Stimulated activated CD8-positive, alpha-beta memory T cell treated with anti-CD3 and anti-CD28 coated beads, Interleukin-15, amount 100 ng/mL, for 24 hours (primary cell): ENCODE measurements at places on chromosomes 12 and 14.

- DNase-seq: no peak
These were observed 900 bp upstream of the LRRC23 start for GRCh38 chr12:6903722-6904121.

- no peak for DNase-seq
These were observed 198.3 kb upstream of the PDZRN4 start for GRCh38 chr12:40989785-40990184.

- DNase-seq: no peak
These were observed 58.2 kb upstream of the SLC2A13 start for GRCh38 chr12:40164034-40164433.

GRCh38 chr12:5037795-5038357, 5.8 kb upstream of the KCNA5 start:
- DNase-seq: no peak

- DNase-seq: no peak
These were observed 223.6 kb upstream of the SOX5 start for GRCh38 chr12:24173067-24173466.

GRCh38 chr14:89572596-89573398, 155.8 kb upstream of the FOXN3 start:
- no peak for DNase-seq

DNA sequence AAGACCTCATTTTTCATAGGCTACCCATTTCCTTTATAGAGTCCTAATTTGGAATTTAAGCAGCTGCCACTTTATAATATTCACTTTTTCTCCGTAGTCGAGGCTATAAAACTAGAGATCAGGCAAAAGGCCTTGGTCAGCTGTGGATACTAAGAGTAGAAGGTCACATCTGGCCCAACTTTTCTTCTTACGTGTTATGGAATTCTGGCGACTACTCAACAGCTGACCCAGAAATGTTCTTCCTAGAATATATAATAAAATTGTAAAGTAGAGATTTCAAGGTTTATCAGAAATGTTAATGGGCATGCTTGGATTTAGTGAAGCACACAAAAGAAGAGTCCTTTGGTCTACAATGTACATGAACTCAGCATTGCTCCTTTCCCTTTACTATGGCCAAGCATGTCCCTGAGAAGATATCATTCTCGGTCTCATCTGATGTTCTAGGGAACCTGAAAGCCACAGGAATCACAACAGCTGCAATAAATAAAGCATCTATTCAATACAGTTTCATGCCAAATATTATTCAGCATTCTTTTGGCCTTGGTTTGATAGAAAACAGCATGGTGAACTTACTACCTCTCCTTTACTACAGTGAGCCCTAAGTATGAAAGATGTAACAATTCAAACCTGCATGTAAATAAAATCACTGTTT, 261.4 kb upstream of the NPAS3 start:
- DNase-seq: no peak

DNA sequence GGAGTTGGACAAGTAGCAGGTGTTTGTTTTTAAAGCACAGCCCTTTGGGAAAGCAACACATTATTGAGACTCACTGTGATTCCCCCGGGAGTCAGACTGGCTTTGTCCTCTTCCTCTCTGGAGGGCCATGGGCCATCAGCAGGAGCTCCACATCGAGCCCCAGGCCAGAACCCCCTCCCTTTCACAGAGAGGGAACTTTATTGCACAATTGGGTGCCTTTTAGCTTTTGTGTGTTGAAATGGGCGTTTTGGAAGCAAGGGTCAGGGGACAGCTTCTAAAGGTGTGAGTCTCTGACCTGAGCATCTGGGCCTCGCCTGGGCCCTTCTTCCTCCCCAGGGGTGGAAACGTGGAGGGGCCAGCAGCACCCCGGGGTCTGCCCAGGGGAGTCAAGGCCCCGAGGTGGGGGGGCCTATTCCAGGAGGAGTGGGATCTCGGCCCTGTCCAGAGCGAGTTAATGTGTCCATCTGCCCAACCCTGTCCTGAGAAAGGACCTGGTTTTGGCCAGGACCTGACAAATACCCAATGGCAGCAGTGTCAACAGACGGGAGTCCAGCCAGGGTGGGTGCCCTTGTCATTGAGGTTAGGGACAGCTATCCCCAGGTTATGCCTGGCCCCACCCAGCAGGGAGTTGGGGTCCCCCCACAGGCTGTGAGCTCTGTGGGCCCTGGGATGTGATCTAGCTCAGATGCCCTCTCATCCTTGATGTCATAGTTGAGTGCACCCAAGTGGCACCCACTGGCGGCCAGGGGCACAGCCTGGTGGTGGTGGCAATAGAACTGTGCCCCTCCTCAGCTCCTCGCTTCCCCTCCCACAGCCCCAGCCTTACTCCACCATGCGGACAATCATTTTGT, 37.1 kb downstream of the SLC8B1 start:
- DNase-seq: no peak

DNA sequence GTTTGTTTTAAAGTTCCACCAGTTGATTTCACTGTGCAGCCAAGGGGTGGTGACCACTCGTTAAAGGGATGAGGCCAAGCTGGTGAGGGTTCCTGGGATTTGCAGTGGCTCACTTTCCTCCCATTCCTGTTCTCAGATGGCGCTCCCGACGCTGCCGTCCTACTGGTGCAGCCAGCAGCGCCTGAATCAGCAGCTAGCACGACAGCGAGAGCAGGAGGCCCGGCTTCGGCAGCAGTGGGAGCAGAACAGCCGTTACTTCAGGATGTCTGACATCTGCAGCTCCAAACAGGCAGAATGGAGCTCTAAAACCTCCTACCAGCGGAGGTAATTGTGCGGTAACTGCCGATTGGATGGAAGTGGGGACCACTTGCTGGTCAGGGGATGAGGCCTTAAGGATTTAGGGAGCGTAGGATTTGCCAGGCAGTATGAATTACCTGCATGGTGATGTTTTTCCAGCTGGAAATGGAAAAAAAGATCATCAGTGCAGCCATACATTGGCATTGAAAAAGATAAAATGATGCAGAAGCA, 2.9 kb downstream of the TCHP start:
- no peak for DNase-seq

DNA sequence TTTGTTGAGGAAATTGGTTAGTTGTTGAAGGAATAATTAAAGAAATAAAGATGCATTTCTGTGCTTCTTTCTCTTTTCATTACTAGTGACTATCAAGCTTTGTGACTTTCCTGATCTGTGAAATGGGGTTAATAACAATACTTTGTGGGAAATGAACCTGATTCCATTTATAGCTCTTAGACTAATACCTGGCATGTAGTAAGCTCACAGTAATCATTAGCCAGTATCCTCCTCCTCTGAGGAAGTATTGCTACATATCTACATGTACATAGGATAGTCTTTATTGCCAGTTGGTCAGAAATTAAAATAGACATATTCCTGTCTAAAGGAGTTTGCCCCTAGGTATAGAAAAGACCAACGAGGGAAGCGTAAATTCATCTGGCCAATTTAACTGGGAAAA, 1.8 kb upstream of the CCDC198 start:
- no peak for DNase-seq

DNA sequence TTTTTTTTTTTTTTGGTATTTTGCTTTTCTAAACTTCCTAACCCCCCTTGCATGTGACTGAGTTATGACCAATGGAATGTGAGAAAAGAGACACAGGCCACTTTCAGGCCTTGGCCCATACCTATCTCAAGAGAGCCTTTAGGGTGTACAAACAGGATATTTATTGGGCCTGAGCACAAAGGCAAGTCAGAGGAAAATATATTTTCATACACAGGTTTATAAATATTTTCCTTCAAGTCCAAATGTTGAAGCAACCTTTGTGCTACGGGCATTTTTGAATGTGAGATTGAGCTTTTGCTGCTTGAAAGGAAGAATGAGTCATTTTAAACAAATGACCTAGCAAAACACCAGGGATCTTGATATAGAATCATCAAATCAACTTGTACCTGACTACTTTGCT, 228.6 kb upstream of the E2F7 start:
- no peak for DNase-seq

DNA sequence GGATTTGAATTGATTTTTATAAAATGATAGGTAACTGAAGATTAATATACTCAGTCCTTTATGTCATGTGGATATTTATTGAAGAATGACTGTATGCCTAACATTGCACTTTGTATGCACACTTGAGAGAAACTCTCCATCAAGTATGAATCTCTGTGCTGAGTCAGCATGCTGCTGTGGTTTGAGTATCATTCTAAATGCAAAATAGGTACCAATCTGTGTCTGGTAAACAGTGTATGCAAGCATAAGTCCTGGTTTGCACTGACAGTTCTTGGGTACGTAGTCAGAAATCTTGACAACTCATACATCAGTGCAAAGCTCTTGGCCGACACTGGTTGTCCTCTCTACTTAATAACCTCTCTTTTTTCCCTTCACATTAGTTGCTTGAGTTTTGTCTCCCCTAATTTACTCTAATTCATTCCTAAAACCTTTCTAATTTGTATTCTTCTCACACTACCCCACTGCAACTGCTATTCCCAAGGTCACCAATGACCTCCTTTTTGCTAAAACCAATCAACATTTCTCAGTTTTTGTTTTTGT, 21.8 kb downstream of the MGAT4C start:
- DNase-seq: no peak

GRCh38 chr12:5745251-5745888, 199.7 kb downstream of the ANO2 start:
- peak; percentile 12 for DNase-seq

GRCh38 chr12:87368259-87368658, 660.9 kb downstream of the C12orf50 start:
- DNase-seq: no peak

- DNase-seq: no peak
These were observed 62.9 kb upstream of the RTRAF start for GRCh38 chr14:51926449-51926848.

DNA sequence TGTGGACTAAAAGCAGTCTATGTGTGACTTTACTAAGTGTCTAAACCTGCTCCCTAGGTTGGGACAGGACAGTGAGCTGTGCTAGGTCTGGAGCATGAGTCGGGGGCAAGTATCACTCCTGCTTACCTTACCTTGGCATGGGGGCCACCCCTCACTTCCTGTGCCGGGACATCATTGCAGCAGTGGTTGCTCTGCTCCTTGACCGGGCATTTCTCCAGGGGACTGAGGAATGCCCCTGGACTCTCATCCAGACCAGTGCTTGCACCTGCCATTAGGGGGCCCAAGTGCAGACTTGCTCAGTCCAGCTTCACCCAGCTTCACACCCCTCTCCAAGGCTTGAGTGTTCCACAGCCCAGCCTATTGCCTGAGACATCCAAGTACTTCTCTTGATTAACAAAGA, 84.7 kb upstream of the NELL2 start:
- DNase-seq: no peak

- DNase-seq: no peak
These were observed 20.3 kb upstream of the TMX1 start for GRCh38 chr14:51219473-51220448.

GRCh38 chr14:94225460-94226378, 51.6 kb downstream of the PPP4R4 start:
- DNase-seq: no peak

- no peak for DNase-seq
These were observed 6.3 kb downstream of the FBXL14 start for GRCh38 chr12:1587927-1588574.

GRCh38 chr14:54567639-54568561, 972 bp downstream of the SAMD4A start:
- peak; percentile 2 for DNase-seq
